Stimulated activated CD8-positive, alpha-beta memory T cell treated with anti-CD3 and anti-CD28 coated beads, Interleukin-7, amount 100 ng/mL, for 4 hours (primary cell): ENCODE measurements at places on chromosomes 11 and 22.

DNA sequence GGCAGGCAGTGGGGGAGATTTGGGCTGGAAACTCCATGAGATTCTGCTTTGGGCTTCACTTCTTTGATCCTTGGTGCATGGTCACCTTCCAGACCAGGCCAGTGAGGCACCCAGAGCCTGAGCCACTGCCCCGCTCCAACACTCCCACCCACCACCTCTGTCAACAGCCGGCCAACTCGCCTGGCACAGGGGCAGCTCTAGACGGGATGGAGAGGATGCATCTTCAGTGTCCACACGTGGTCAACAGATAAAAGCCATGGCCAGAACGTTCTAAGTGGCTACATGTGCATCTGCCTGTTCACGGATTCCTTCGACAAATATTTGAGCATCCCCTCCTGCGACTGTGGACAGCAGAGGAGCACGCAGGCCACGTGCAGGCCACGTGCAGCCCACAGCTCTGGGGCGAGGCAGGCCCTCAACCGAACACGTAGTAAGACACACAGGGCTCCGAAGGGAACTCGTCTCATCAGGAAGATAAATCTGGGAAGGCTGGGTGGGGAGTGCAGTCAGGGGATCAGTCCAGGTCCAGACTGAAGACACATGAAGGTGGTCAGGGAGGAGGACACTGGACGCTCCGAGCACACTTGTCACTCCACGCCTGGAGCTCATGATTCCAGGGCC lies 1.2 kb downstream of the LRRC56 start:
- no peak for DNase-seq

- no peak for DNase-seq
Measured at GRCh38 chr22:43007519-43008102, 7.3 kb downstream of the PACSIN2 start.

- DNase-seq, result no peak
Measured at GRCh38 chr11:113840932-113841664, 34.3 kb downstream of the USP28 start.

DNA sequence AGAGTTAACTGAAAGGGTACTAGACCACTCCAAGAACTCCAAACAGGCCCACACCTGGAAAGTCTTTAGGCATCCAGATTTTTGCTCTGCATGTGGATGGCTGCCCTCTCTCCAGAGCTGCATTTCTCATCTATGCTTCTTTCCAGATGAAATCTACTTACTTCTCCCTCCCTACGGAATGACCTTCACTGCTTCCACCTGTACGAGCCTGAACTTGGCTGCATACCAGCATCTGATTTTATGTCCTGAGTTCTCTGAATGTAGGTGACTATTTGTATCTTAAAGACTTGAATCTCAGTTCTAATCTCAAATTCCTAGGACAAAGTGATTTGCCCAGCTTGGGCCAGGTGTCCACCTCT lies 13.3 kb downstream of the CELF1 start:
- DNase-seq, result no peak

DNA sequence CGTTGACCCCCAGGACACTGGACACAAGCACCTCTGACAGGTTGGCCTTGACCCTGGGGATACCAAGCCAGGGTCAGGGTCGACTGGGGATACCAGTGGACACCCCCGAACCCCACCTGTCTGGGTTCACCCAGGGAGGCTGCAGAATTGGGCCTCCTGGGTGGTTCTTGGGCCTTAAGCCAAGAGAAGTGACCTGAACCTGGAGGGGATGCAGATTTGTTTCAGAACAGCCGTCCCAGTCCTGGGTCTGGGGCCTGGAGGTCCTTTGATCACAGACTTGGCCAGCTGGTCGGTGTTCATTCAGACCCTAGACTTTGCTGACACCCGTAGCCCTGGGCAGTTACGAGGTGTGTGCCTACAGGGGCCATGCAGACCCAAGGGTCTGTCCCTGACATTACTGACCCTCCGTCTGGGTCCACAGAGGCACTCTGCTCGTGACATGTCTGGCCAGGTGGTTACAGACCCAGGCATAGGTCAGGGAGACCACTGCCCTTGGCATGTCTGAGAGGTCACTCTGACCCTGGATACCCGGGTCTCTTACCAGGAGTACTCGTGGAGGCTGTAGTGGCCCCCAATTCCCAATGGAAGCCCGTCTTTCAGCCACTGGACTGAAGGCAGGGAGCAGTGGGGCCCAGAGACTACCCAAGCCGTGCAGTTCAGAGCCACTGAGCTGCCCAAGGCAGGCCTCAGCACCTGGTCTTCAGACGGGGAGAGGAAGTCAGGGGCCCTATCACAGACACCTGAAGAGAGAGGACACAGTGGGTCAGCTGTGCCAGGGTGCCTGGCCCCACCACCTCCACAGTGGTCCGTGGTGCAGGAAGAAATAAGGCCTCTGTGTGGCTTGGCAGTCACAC lies 6.4 kb downstream of the SIGIRR start:
- DNase-seq, result no peak

DNA sequence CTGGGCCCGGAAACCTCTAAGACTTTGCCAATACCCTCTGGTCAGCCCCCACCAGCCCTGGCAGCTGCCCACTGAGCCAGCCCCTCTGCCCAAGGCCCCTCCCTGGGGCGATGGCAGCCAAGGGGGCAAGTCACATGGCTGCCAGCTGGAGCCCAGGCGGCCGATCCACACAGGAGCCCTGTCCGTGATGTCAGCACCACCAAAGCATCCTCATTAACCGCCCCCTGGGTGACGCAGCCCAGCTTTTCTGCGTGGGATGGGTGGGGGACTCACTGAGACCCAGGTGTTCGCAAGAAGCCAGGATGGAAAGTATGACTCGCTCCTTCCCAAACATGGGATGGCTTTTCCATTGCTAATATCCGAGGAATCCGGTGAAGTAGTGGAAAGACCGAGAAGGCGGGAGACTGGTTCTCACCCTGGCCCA lies 46.6 kb upstream of the WNT7B start:
- no peak for DNase-seq

DNA sequence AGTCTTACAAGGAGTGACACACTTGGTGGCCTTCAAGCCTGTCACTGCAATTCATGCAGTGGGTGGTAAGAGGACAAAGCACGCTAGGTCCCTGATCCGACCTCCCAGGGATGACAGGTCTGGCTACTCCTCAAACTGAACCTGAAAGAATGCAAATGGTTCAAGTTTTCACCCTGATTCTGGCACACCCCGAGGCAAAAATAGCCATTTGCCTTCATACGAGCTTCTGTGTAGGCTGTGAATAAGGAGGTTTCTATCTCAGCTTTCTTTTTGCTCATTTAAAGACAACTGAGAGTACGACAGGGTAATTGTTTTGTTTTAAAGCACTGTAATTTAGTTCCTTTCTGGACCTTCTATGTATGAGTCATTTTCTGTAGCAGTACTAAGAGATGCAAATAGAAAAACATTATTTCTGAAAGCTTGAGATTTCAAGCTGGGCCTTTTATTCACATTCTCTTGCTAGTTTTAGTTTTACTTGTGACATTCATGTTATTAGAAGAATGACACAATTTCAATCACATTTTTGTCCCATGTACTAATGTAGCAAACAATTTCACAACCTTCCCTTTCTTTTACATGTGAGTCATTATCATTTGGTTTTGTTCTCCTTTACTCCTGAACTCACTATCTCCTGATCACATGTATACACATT lies 56.6 kb upstream of the FDX1 start:
- no peak for DNase-seq

DNA sequence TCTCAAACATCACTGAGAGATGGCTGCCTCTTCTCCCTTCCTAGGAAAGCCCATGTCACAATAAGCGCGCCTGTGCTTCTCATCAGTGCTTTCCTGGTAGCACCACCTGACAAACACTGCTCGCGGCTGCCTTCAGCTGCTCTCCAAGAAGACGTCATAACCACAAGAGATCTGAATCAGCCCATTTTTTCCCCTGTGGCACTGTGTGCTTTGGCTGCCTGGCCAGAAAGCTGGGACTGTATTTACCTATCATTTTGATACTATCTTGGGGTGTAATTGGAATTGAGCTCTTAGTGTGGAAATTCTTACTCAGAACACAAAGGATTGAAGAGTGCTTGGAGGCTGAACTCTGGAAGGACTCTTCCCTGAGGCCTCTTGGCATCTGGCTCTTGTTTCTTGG lies 50.3 kb upstream of the EHF start:
- no peak for DNase-seq

DNA sequence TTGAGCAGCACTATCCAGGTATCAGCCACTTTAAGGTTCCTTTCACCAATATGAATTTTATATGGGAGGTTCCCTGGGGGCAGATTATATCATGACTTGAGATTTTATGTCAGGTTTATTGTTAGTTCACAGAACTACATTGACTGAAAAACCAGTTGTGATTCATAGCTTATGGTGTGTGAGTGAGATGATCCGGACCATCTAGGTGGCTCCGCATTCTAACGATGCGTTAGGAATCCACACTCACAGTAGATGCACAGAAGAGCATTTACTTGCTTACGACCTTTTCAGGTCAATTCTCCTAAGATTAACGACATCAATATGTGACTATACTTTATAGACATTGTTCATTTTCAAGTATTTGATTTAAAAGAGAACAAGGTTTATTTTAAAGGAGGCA lies 984.3 kb upstream of the CCDC90B start:
- no peak for DNase-seq

- no peak for DNase-seq
Measured at GRCh38 chr11:73564903-73565302, 33.0 kb downstream of the FAM168A start.

- no peak for DNase-seq
Measured at GRCh38 chr11:105211806-105212554, 72.4 kb upstream of the CARD18 start.

DNA sequence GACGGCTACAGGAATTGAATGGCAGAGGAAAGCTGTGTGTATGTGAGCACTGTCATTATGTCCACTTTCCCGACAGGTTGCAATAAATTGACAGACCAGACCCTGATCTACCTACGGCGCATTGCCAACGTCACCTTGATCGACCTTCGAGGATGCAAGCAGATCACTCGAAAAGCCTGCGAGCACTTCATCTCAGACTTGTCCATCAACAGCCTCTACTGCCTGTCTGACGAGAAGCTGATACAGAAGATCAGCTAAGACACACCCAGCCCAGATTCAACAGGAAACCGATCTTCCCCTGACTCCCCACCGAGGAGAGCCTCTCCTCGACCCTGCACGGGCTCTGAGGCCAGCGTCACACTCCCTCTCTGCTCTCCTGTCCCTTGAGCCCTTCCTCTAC lies 11.5 kb upstream of the GRK2 start:
- no peak for DNase-seq

GRCh38 chr11:50080256-50080655 lies 47.6 kb downstream of the OR4C45 start:
- no peak for DNase-seq

DNA sequence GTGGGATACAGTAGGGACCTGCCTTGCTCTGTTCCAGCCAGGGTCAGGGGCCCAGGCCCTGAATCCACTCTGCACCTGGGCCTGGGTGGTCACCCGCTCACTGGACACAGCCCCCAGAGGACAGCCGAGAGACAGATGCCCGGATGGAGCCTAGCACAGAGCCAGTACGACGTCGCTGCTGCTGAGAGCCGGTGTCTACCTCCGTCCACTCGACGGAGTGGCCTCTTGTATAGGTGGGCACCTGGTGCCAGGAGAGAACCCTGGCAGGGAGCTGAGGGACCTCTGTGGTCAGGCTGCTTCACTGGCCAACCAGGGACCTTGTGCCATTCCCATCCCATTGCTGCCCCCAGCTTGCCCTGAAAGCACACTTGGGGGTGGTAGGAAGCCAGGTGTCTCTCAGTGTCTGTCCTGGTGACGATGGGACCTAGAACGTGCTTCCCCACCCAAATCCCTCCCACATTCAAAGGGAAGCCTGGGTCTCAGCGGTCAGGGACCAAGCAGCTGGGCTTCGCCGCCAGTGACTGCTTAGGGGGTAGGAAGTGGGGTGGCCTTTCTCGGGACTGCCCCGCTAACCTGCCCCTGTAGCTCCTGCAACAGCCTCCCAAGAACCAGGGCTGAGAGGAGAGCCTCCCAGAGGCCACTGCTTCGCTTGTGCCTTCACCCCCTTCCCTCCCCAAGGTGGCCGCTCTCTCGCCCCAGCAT lies 10.3 kb upstream of the CERK start:
- DNase-seq, result no peak

GRCh38 chr11:105670811-105671210 lies 60.9 kb downstream of the GRIA4 start:
- no peak for DNase-seq

DNA sequence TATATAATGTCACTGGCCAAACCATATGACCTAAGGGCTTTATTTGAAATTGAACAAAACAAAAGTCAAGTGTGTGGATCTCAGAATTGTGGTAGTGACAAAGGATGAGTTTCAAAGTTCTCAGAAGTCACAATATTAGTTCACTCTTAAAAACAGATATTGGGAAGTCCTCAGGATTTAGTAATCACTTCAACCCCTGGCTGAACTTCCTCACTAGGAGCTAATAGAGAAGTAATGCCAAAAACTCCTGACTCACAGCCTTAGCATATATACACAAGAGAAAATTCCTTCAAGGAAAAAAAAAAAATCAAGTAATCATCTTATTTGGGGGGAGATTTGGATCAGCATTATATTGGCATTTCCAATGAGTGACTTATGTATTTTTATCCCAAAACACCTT lies 75.6 kb upstream of the APOA1 start:
- DNase-seq, result no peak

DNA sequence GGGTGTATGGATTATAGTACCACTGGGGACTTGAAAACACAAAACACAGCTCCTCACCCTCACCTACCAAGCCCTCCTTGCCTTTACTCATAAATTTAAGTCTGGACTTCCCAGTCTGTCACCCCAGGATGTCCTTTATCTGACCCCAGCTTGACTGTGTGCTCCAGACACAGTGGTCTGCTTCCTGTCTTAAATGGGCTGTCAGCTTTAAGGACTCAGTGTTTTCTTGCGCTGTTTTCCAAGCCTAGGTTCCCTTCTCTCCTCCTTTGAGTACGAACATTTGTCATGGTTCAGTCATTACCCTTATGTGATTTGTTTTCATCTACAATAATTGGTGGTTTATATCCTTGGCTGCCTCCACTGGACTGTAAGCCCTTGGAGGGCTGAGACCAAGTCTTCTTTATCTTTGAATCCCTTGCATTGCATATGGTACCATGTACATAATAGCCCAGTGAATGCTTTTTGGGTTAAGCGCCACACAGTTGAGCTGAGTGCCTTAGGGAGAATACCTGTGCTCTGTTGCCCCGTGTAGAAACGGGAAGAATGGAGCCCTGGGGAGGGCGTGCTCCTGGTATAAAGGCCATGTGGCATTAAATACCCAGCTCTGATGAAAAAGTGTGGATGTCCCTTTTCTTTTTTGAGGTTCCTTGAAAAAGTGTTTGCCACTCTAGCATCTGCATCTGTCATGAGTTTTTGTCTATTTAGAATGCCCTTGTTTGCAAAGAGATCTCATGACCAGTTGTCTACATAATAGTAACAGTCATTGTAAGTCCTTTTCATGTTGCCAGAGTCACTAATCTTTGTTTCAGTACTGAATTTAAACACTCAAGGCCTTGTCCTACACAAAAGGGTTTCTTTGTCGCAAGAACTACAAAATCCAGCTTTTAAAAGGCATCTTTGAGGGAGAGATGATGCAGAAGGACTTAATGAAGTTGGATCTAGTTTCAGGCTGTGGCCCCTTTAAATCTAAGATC lies 14.0 kb downstream of the PANX1 start:
- DNase-seq, result no peak

- no peak for DNase-seq
Measured at GRCh38 chr11:107563702-107564101, 1.8 kb downstream of the ALKBH8 start.
